ENCODE measurements at places on chromosomes 4 and X.

DNA sequence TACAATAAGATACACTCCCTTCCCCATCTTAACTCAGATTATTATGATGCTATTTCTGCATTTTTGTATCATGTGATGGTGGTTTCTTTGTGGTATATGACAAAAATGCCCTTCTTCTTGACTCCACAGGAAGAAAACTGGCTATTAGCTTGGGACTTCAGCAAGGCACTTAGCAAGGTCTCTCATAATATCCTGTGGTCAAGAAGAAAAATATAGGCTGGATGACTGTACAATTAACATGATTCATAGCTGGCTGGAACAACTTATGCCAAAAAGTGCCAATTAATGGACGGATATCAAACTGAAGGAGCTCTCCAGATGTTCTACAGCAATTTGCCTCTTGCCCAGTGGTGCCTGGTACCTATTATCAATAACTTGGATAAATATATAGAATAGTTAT is 2.3 kb upstream of the MID1IP1 start:
- no peak for DNase-seq

DNA sequence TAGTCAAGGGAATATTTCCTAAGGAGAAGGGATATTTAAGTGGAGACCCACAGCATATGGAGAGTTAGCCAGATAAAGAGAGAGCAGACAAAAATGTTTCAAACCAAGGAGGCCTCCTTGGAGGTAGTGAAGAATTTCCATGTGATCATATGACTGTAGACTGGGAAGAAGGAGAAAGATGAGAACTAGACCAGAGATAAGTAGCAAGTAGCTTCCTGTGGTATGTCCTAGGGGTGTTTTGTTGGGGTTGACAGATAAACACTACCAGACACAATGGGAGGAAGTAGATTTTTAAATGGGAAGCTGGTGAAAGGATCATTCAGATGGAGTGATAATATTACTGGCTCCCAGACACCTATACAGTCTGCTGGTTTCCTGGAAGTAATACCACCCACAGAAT is 13.6 kb downstream of the SYAP1 start:
- DNase-seq, result no peak

DNA sequence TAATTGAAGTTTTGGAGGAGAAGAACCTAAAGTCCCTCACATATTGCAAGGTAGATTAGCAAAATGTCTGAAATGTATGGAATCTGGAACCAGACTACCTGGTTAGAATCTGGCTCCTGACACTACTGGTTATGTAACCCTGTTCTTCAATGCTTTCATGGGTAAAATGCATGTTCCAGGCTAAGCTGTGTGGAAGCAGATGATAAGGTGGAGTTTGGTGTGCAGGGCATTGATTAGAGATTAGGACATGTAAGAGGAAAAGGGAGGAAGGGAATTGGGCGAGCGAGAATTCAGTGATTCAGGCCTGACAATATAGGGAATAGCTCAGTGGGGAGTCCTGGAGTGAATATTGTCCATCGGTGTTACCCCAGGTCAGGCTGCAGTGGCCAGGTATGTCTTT is 165.8 kb upstream of the SFRP2 start:
- DNase-seq, result no peak

DNA sequence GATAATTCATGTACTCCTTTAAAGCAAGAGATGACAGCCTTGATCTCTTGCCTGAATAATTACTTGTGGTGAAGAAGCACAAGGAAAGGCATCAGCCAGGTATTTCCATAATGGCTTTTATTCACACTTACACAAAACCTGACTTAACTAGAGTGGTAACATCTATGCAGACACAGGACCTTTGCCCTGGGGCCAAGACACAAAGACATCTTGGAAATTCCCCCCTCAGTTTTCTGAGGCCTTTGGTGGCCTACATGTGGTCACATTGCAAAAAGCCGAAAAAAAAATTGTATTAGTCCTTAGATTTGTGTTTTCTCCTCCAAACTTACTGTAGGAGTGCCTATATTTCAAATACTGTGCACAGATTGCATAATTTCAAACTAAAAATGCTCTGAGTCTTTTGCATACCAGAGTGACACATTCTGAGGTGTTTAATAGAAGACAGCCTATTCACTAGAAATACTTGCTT is 172.4 kb downstream of the PDGFC start:
- DNase-seq, result no peak
